COR-L47 (cell line): ENCODE measurements at places on chromosomes 16 and 17.

DNA sequence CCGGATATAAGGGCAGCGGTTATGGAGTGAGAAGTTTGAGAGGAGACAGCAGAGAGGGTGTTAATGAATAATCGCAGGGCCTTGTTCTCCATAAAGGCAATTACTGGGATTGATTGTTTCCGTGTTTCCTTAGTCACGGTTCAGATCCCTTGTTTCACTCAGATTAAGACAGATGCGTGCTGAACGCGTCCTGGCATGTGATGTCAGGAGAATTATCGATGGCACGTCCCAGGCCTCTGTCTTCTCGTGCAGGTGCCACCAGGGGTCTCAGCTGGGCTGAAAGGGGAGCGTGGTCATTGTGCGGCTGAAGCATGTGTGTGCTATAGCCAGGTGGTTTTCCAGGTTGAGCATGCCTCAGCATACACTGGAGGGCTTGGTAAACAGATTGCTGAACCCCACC lies 142.4 kb upstream of the NOL11 start:
- DNase-seq: peak; percentile 67

- no peak for DNase-seq
Observed at GRCh38 chr17:4658478-4659305, 17.2 kb upstream of the ALOX15 start.

DNA sequence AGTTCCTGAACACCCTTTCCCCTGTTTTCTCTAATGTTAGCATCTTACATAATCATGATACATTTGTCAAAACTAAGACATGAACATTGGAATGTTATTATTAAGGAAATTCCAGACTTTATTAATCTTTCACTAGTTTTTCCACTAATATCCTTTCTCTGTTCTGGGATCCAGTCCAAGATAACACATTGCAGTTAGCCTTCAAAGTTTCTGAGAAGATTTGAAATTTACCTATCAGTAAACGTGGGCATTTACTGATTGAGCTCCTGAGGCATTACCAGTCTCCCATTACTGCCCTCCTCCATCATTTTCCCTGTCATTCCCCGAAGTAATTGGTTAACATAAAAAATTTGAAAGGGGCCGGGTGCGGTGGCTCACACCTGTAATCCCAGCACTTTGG lies 5.7 kb upstream of the CD300LG start:
- DNase-seq: no peak

- peak; percentile 27 for DNase-seq
Observed at GRCh38 chr17:19470530-19471261, 59.7 kb downstream of the RNF112 start.

DNA sequence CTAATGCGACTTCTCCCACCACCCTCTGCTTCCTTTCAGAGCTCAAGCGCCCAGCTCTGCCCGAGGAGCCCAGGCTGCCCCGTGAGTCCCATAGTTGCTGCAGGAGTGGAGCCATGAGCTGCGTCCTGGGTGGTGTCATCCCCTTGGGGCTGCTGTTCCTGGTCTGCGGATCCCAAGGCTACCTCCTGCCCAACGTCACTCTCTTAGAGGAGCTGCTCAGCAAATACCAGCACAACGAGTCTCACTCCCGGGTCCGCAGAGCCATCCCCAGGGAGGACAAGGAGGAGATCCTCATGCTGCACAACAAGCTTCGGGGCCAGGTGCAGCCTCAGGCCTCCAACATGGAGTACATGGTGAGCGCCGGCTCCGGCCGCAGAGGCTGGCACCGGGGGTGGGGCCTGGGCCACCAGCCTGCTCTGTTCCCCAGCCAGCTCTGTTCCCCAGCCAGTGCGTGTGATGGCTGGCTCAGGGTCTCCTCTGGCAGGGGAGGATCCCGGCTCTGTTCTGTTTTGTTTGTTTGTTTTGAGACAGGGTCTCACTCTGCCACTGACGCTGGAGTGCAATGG lies 18.7 kb downstream of the CRISPLD2 start:
- no peak for DNase-seq

DNA sequence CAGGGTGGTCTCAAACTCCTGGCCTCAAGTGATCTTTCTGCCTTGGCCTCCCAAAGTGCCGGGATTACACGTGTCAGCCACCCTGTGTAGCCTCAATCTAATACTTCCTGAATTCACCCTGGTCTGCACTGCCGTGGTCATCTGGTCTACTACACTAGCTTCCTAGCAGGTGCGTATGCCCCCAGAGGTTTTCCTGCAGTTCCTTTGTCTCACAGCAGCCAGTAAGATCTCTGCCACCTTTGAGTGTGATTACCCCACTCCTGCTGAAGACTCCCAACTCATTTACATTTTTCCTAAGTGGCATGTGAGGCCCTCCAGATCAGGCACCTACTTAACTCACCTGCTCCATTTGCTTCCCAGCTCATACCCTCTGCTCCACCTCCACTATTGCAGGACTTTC lies 5.1 kb upstream of the DDX19A start:
- DNase-seq: no peak

DNA sequence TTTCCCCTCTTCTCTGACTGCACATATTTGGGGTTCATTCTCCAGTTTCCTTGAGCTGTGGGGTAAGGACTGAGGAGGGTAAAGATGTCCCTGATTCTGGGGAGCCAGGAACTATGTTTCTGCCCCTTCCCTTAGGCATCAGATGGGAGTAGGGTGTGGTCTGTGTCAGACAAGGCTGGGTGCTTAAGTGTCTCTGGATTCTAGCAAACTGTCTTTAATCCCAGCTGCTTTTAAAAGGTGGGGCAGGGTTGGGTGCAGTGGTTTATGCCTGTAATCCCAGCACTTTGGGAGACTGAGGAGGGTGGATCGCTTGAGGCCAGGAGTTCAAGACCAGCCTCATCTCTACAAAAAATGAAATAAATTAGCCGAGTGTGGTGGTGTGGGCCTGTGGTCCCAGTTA lies 13.0 kb downstream of the LASP1 start:
- DNase-seq: no peak
